ENCODE measurements at places on chromosomes 3 and 15.

DNA sequence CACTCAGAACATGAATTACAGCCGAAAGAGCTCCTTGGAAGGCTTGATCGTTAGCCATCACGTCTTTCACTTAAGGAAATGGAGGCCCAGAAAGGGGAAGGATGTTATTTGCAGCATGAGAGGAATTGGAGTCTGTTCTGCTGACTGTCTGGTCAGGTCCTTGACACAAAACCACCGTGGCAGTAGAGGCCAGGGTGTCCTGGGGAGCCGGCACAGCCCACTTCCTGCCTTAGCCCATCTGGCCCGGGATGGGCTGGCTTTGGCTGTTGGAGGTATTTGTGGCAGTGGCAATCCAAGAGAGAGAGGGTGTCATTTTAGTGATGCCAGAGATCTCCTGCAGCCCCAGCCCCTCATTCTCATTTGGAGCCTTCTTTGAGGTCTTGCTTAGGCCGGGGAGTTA lies 37.4 kb downstream of the ST6GAL1 start:
- DNase-seq, result no peak

- no peak for DNase-seq
Measured at GRCh38 chr15:58340176-58340575, 91.6 kb upstream of the LIPC start.

DNA sequence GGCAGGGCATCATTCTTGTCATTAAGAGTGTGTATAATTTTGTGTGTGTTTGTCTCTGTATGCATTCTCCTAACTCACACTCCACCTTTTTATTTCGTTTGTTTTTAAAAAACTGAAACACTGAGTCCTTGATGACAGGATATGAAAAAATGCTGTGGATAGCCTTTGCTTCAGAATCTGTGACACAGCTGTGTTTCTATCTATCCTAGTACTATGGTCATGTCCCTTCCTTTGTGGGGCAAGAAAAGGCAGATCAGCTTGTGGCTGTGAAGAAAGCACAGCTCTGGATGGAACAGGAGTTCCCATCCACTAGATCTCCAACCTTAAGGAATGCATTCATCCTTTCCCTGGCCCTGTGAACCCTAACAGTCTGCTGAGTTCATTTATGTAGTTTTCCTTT lies 60.3 kb downstream of the OTOL1 start:
- no peak for DNase-seq

DNA sequence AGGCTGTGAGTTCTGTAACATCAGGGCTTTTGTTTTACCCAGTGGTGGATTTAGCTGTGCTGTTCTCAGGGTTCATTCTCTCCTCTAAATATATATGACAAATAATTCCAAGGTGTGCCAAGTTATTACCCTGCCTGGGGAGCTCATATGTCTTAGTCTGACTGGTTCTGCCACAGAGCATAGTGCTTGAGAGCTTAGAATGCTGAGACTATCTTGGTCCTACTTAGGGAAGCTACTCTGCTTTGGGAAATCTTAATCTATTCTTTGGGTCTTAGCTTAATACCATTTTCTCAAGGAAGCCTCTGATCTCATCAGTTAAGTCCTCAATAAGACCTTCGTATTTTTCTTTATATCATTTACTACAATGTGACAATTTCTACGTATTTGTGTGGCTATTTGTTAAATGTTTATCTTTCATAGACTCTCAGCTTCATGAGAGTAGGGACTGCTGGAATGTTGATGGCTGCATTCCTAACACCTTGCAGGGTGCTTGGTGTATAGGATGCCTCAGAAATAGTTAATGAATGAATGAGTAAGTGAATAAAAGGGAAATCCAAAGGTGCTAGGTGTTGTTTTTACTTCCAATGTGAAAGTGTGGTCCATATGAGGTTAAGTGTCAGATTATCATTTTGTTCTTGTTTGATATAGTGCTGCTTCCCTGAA lies 1.8 kb downstream of the OTOL1 start:
- no peak for DNase-seq

GRCh38 chr3:14481018-14481645 lies 59.0 kb downstream of the GRIP2 start:
- no peak for DNase-seq

DNA sequence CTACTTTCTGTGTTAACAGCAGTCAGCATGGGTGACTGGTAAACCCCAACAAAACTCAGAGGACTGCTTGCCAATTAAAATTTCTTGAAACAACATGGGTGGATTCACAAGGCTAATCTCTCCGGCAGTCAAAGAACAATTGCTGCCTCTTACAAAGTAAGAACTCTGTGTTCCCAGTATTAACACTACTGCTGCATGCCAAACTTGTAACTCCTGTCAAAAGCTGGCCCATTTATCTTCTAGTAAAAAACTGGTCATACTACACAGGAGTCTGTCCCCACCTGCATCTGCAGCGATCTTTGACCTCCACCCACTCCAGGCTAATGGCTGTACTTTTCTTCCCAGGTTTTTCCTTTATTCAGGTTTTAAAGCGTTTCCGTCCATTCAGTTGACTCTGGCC lies 8.7 kb upstream of the ZNF589 start:
- DNase-seq, result no peak

DNA sequence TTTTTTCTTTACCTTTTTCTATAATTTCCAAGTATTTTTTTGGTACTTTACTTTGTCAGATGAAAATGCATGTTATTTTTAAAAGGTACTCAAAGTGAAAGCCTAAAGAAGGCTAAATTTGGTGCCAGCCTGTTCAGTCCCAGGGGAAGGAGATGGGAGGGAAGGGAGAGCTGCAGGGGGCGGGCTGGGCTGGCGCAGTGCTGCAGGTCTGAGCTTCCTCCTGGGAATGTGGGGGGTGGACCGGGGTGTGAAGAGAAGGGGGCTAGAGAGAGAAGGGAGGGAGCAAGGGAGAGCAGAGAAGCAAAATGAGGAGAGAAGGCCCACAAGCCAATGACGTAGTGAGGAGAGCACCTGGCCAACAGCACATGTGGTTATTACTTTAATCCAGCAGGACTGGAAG lies 71.0 kb upstream of the SCN5A start:
- no peak for DNase-seq

- DNase-seq, result no peak
Measured at GRCh38 chr3:169144731-169145130, 518.8 kb downstream of the MECOM start.

DNA sequence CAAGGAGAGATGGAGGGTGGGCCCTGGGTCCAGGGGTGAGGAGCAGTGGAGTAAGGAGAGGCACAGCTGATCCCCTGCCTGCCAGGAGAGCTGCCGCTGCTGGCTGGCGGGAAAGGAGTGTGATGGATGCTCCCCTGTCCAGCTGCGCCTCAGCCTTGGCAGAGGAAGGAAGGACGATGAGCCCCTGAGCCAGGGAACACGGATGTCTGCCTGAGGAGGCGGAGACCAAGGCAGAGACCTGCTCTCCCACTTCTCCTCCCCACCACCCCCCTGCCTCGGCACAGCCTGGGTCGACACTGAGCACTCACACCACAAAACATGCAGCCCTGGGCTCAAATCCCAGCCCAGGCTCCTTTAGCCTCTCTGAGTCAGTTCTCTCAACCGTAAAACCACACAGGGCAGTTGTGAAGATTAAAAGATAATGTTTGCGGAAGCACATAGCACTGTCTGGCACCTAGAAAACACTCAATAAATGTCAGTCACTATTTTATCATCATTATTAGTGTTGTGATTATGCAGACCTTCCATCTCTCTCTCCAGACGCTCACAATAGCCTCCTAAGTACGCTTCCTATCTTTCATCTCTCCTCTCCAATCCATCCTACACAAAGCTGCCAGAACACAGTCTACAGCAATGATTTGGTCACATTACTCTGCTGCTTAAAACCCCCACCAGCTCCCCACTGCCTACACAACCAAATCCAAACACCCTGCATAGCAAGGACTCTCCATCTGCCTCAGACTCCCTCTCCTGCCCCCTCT lies 52.2 kb downstream of the SEMA5B start:
- no peak for DNase-seq

- DNase-seq, result no peak
Measured at GRCh38 chr3:373193-373779, 176.7 kb downstream of the CHL1 start.

GRCh38 chr3:142657033-142657432 lies 60.8 kb downstream of the PLS1 start:
- no peak for DNase-seq

GRCh38 chr3:135973841-135974240 lies 8.3 kb downstream of the PPP2R3A start:
- no peak for DNase-seq

DNA sequence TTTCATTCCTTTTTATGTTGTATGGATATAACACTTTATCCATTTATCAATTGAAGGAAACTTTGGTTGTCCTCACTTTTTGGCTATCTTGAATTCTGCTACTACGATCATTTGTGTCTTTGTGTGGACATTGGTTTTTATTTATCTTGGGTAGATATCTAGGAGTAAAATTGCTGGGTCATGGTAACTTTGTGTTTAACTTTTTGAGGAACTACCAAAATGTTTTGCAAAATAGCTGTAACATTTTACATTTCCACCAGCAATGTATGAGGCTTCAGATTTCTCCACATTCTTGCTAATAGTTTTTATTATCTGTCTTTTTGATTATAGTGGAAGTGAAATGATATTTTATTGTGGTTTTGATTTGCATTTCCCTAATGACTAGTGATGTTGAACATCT lies 55.6 kb downstream of the TLNRD1 start:
- DNase-seq, result no peak

DNA sequence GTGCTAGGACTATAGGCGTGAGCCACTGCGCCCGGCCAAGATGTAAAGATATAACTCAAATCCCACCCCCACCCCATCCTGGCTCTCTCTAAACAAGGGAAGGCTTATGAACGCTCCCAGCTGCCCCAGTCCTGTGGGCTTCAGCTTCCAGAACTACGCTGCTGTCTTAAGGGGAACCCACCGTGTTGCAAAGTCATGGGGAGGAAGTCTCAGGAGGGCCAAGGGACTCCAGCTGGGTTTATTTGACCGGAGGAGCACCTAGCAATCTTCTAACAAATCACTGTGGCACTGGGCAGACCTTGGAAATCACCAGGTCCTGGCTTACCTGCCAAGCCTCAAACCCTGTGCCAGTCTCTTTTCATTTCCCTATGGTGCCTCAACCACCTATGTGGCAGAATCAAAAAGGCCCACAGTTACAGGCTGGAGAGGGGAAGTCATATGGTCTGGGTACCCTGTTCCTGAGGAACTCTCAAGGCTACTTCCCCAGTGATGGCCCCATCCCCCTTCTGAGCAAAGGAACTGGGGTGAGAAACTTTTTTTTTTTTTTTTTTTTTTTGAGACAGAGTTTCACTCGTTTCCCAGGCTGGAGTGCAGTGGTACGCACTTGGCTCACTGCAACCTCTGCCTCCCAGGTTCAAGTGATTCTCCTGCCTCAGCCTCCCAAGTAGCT lies 83.4 kb downstream of the RBPMS2 start:
- no peak for DNase-seq

GRCh38 chr3:77342688-77343087 lies 302.8 kb downstream of the ROBO2 start:
- no peak for DNase-seq

- DNase-seq, result no peak
Measured at GRCh38 chr3:140236836-140237501, 302.0 kb downstream of the CLSTN2 start.

DNA sequence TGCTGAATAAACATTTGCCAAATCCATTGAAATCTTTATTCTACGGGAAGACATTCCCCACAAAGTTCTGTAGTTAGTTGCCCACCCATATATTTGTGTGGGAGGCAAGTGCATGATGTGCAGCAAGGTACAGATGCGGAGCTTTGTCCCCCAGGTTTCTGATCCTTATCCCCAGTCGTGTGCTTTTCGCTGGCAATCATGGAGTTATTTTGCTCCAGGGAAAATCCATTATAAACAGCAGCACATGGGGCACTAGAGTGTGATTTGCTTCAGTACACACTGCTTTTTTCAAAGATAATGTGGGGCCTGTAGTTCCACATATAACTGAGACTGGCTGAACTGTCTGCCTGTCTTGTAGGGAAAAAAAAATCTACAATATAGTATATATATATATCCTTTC lies 132.1 kb downstream of the FEZF2 start:
- no peak for DNase-seq

- no peak for DNase-seq
Measured at GRCh38 chr3:99473321-99473751, 165.1 kb upstream of the COL8A1 start.

DNA sequence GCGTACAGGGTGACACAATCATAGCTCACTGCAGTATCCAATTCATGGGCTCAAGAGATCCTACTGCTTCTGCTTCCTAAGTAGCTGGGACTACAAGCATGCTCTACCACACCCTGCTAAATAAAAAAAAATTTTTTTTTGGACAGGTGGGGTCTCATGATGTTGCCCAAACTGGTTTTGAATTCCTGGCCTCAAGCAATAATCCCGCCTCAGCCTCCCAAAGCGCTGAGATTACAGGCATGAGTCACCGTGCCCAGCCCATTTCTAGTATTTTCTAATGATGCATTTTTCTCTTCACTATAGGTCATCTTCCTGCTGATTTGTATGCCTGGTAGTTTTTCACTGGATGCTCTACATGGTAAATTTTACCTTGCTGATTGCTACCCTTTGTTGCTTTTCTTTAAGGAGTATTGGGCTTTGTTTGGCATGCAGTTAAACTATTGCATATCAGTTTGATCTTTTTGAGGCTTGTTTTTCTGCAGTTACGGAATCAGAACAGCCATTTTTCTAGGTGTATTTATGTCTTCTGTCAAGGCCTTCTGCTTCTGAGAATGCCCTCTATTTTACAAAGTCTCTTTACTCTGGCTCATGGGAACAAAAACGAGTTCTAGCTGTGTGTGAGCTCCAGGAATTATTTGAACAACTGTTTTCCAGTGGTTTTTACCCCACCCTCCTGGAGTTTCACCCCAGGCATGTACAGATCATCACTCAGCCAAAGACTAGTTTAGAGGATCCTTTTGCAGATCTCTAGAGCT lies 14.2 kb upstream of the NPTN start:
- DNase-seq, result no peak

DNA sequence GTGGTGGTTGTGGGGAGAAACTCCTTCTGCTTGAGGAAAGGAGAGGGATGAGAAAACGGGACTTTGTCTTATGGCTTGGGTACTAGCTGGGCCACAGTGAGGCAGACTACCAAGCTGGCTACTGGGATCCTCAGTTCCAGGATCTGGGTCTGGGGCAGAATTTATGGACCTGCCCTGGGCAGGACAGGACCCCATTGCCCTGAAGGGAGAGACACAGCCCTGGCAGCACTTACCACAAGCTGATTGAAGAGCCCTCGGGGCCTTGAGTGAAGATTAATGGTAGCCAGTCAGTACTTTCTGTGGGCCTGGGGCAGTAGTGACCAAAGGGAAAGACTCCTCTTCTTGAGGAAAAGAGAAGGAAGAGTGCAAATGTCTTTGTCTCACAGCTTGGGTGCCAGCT lies 799.7 kb downstream of the SI start:
- no peak for DNase-seq
